ENCODE measurements at places on chromosomes 7 and 10.

- no peak for DNase-seq
Observed at GRCh38 chr10:97060441-97061084, 125.2 kb downstream of the SLIT1 start.

GRCh38 chr10:105718207-105718995 lies 1077.3 kb downstream of the SORCS3 start:
- no peak for DNase-seq

DNA sequence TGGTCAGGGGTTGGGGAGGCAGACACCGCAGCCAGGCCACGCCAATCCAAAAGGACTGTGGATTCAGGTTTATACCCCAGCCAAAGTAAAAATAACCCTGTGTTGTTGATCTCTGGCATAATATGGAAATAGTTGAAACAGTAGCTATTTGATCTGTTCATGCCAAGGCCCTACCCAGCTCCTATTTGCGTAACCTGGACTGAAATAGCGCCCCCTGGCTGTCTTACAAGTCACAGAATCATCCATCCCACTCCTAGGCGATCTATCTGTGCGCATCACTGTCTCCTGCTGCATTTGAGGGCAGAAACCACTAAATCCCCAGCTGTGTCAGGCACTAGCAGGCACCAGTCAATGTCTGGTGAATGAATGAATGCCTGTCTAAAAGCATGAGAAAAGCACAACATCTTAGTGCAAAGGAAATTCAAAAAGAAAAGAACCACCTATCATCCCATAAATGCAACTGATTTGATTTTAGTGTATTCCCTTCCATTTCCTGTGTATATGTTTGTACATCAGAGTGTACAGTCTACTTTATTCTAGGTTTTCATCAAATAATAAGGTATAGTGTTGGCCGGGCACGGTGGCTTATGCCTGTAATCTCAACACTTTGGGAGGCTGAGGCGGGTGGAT lies 160.0 kb downstream of the SLIT1 start:
- peak; percentile 35 for DNase-seq

GRCh38 chr7:99699946-99700345 lies 20.1 kb upstream of the CYP3A5 start:
- no peak for DNase-seq

DNA sequence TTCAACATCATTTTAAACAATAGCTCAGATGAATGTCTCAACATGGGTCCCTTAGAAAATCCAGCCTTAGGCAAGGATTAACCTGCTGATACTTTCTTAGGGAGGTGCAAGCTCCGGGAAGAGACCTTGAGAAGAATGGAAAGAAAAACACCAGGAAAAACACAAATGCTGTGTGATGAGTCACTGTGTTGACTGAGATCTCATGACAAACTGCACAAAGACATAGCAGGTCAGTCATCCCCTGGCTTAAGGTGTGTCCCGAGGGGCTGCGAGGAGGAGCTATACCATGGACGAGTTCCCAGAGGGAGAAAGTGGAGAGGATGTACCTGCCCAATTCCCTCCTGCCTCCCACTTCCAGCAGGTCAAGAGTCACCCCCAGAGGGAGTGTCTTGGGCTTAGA lies 98.0 kb downstream of the TEX36 start:
- no peak for DNase-seq

GRCh38 chr7:102122026-102122425 lies 164.6 kb upstream of the SH2B2 start:
- no peak for DNase-seq

GRCh38 chr10:22429146-22429545 lies 83.8 kb downstream of the SPAG6 start:
- no peak for DNase-seq

DNA sequence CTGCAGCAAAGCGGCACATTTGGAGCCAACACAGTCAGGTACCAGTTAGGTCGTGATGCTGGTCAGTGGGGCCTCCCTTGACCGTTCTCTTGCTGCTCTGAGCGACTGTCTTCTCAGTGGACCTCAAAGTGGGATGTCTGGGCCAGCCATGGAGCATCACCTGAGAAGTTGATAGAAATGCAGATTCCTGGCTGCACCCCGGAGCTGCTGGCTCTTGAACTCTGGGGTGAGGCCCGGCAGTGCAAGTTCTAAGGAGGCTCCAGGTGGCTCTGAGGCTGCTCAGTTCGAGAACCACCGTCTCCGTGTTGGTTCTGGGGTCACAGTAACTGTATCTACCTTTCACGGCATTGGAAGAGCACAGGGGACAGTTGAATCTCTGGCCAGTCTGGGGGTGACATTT lies 147.5 kb downstream of the WDR37 start:
- no peak for DNase-seq

DNA sequence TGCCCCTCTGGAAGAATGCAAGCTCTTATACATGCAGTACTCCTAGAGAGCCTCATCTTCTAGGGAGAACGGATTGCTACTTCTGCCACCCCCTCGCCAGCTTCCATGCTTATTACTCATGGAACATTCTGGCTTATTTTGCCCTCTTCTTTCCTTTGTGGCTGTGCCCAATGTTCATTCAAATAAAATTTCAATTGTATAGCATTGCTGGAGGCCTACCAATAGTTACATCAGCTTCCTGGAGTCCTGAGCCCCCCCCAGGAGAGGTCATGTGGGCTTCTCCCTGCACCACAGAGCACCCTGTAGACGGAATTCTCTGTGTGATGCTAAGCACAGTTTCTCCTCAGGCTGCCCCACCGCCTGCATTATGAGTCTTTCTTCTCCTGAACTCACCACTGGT lies 1094.0 kb downstream of the KCNMA1 start:
- no peak for DNase-seq

DNA sequence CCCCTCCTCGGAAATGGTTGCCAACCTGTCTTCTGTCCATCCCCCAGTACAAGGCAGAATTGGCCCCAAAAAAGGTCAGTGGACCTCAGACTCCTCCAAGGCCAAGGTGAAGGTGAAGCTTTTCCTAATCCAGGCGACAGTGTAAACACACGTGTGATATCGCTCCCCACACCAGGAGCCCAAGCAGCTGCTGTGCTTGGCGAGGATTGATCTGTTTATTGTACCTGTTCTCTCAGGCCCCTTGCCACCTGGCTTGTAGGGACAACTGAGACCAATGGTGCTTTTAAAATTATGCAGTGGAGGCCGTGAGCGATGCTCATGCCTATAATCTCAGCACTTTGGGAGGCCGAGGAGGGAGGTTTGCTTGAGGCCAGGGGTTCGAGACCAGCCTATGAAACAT lies 66.1 kb upstream of the GTF2IRD1 start:
- no peak for DNase-seq

- DNase-seq, result no peak
Observed at GRCh38 chr7:121961089-121961867, 88.3 kb downstream of the PTPRZ1 start.

- no peak for DNase-seq
Observed at GRCh38 chr7:90579181-90579688, 16.9 kb upstream of the CDK14 start.

DNA sequence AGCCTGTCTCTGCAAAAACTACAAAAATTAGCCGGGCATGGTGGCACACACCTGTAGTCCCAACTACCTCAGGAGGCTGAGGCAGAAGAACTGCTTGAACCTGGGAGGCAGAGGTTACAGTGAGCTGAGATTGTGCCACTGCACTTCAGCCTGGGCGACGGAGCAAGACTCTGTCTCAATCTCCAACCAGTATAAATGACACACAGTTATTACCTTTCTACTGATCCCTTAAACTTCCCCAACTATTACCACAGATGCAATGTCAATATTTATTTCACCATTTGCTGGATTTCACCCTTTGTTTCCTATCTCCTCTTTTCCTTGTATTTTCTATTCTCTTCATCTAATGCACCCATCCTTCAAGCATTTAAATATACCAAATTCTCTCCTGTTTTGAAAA lies 431.8 kb downstream of the GRM8 start:
- DNase-seq, result no peak

- DNase-seq, result no peak
Observed at GRCh38 chr10:78865931-78866717, 202.6 kb upstream of the ZMIZ1 start.

- DNase-seq, result no peak
Observed at GRCh38 chr7:3892157-3892556, 591.1 kb downstream of the SDK1 start.

- DNase-seq, result no peak
Observed at GRCh38 chr7:105298439-105298894, 90.3 kb downstream of the SRPK2 start.

- no peak for DNase-seq
Observed at GRCh38 chr7:85074-85882, 107.1 kb upstream of the FAM20C start.

DNA sequence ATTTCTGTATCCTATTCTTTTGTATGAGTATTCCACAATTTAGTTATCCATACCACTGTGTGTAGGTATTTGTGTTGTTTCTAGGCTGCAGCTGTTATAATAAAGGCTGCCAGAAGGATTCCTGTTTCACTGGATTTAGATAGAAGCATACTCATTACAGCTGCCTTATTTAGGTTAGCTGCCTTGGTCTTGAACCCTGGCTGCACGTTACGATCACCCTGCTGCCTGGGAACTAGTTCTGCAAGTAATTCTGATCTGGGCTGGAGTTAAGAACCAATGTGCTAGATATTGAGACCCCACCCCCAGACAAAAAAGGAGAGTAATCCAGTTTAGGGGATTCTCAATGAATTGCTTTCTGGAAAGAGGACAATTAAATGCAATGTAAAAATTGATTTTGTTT lies 43.1 kb downstream of the CCDC71L start:
- no peak for DNase-seq

DNA sequence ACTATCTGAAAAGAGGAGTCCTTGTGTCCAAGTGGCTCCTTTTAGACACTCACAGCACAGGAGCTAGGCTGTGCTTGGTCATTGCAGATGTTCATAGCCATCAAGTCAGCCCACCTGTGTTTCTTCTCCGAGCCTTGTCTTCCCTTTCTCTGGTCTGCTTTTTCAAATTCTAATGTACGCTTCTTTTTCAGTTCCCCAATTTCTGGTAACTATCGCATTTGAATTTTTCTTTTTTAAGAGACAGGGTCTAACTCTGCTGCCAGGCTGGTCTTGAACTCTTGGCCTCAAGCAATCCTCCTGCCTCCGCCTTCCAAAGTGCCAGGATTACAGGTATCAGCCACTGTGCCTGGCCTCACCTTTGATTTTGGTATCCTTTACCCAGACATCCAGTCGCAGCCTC lies 18.9 kb downstream of the APBB1IP start:
- no peak for DNase-seq

DNA sequence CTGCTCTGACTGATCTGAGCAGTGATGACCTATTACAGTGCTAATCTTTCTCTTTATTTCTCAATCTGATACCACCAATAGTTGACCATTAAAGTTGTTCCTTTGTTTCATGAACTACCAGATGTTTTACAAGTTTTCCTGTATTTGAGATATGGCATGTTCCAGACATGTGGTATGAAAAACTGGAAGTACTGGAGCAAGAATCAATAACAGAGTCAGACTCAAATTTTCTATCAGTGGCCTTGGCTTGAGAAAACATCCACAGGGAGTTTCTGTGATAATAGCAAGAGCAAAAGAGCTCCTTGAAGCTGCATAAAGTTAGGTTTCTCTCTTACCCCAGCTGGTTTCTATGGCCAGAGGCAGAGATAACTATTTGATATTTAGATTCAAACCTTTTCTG lies 469.0 kb upstream of the STEAP1 start:
- no peak for DNase-seq

DNA sequence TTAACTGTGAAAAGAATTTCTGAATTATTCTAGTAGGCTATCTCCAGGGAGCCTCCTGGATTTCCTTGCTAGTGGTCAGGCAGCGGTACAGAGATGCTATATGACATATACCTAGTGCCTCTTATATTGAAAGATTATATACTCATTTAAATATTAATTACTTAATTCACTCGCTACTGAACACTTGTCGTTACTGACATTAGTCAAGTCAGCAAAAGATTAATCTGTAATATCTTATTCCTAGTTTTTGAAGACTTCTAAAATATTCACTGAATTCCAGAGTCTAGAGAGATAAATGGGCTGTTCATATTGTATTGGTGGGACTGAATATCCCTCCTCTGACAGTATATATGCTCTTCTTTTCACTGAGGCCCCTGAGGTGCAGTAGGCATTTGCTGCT lies 2.9 kb downstream of the SEMA3E start:
- no peak for DNase-seq

DNA sequence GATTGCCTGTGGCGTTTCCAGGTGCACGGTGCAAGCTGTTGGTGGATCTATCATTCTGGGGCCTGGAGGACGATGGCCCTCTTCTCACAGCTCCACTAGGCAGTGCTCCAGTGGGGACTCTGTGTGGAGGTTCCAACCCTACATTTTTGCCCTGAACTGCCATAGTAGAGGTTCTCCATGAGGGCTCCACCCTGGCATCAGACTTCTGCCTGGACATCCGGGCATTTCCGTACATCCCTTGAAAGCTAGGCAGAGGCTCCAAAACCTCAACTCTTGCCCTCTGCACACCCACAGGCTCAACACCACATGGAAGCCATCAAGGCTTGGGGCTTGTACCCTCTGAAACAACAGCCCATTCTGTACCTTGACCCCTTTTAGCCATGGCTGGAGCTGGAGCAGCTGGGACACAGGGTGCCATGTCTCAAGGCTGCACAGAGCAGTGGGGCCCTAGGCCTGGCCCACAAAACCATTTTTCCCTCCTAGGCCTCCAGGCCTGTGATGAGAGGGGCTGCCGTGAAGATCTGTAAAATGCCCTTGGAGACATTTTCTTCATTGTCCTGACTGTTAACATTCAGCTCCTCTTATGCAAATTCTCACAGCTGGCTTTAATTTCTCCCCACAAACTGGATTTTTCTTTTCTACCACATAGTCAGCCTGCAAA lies 10.0 kb upstream of the FGL2 start:
- DNase-seq, result no peak

GRCh38 chr10:45059632-45060031 lies 58.9 kb downstream of the ZNF22 start:
- DNase-seq, result no peak

DNA sequence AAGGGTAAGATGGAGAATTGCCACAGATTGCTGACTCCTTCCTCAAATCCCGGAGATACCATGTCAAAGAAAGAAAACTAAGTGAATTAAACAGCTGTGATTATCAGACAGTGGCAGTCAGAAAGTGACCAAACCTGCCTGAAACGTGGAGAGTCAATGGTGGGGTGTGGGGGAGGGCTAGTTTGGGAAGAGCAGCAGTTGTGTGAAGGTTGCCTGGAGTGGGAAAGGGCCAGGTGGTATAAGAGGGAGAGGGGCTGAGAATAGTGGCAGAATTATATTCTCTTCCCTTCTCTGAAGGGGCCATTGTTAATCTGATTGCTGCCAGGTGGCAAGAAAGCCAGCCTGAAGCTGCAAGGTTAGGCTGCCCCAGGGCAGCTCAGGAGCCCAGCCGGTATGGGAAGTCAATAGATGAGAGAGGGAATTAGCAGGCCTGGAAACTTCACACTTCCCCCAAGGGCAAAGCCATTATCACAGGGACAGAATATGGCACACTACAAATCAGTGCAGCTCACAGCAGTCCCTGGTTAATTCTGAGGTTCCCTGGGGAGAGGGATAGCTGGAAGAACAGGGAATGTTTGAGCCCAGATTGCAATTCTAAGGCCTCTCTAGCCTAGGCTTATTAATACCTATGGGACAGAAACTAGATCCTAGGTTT lies 83.9 kb upstream of the ITGB1 start:
- DNase-seq, result no peak

Data from T-cell (primary cell).